ENCODE measurements at places on chromosomes 6 and 20.
A peak's percentile ranks its signal among the peaks of the same experiment; 100 is the strongest.

DNA sequence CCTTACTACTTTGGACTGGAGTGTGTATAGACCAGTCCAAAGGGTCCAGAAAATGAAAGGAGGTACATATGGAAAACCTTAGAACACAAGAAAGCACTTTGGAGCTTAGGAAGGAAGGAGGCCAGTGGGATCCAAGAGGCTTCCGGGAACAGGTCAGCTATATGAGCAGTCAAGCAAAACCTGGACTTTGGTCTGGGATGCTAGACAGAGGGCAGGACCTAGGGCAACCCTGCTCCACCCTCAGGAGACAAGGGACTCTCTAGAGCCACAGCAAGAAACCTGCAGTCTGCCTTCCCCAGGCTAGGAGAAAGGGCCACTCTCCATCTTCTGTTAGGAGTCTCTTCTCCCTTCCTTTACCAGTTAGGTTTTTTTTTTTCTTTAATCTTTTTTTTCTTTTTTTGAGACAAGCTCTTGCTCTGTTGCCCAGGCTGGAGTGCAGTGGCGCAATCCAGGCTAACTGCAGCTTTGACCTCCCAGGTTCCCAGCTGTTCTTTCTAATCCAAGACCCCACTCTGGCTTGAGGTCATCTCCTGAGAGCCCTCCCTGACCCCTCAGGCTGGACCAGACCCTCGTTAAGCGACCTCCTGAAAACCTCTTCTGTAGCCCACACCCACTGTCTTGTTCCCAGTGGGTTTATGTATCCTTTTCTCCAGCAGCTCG, 4.6 kb downstream of the KCNK5 start:
- DNase-seq, result no peak

GRCh38 chr6:26301638-26302037, 63.4 kb upstream of the BTN3A2 start:
- no peak for DNase-seq

GRCh38 chr20:6576726-6577125, 190.8 kb upstream of the BMP2 start:
- DNase-seq, result no peak

DNA sequence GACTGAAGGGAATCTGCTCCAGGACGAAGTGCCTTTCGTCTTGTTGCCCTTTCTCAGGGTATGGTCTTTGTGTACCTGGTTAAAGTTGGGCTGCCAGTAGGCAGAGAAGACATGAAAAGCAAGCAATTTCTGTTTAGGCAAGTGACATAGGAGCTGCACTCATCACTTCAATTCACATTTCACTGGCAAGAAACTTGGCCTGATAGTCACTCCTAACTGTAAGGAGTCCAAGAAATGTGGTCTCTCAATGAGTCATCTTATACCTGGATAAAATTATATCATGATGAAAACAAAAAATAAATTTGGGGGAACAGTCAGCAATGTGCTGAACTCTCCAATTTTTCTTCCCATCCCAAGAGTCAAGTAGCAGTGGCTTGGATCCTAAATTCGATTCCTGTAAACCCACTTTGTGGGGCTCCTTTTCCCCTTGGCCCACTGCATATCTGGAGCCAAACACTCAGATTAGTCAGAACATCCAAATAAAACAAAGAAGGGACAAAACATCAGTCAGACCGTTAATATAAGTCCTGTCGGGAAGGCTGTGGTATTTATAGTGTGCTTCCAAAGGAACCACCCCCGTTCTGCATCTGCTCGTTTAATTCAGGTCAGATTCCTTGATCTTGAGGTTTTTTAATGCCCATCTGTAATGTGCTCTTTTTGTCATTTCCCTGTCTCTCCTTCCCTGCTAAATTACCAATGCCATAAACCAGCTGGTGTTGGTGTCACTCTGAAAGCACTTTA, 5.0 kb upstream of the GABRR1 start:
- no peak for DNase-seq

- peak; percentile 78 for DNase-seq
These were observed 765 bp upstream of the NKAIN2 start for GRCh38 chr6:123802697-123803503.

DNA sequence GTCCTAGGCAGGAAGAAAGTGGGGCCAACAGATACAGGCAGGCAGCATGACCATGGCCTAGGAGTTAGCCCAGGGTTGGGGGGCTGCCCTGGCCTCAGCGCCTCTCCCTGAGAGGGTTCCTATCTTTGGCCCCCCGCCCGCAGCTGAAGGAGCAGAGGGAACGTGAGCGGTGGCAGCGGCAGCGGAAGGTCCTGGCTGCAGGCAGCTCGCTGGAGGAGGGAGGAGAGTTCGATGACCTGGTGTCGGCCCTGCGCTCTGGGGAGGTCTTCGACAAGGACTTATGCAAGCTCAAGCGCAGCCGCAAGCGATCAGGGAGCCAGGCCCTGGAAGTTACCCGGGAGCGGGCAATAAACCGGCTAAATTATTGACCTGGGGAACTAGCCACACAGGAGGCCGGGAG, 32.6 kb downstream of the MOCS1 start:
- no peak for DNase-seq

DNA sequence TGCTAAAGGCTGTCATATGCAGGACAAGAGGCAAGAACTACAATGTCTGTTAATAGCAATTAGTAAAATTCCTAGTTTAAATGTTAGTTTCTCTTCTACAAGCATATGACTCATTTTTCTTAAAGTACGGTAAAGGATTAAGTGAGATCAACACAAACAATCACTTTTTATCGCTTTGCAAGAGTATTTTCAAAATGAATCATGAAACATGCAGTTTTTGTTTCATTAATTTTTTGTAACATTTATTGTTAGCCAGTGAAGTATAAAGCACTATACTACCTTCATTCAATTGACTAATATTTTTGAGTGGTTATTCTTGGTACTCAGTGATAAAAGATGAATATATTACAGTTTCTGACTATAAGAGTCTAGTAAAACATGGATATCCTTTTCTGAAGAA, 138.6 kb downstream of the AHI1 start:
- DNase-seq, result no peak

DNA sequence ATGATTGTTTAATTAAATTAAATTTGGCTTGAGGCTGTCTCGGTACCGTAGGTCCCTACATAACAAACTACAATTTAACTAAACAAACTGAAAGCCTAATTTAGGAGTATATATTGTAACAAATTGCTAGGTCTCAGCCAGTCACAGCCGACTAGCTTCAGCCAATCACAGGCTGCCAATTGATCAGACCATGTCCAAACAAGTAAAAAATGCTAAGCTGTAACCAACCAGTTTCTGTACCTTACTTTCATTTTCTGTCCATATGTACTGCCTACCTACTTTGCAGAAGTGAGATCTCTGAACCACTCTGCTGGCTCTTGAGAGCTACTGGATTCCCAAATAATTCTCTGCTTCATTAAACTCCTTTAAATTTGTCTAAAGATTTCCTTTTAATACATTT, 648.0 kb upstream of the GJE1 start:
- no peak for DNase-seq

GRCh38 chr20:62624325-62624690, 18.0 kb upstream of the SLCO4A1 start:
- no peak for DNase-seq

DNA sequence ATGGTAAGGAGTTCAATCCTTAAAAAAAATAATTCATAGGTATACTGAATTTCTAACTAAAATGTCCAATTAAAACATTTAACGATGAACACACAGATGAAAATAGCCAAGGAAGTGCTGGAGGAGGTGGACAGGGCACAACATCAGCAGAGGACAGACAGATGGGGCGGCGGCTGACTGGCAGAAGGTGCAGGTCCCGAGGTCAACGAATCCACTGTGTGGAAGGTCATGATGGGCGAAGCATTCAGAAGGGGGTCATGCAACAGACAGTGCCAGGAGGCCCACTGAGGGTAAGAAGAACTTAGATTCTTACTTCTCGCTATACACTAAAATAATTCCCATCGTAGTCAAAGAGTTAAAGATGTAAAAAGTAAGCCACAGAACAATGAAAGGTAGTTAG, 34.2 kb upstream of the FRMD1 start:
- no peak for DNase-seq

- no peak for DNase-seq
These were observed 189.3 kb upstream of the SLC35B3 start for GRCh38 chr6:8624665-8625064.

DNA sequence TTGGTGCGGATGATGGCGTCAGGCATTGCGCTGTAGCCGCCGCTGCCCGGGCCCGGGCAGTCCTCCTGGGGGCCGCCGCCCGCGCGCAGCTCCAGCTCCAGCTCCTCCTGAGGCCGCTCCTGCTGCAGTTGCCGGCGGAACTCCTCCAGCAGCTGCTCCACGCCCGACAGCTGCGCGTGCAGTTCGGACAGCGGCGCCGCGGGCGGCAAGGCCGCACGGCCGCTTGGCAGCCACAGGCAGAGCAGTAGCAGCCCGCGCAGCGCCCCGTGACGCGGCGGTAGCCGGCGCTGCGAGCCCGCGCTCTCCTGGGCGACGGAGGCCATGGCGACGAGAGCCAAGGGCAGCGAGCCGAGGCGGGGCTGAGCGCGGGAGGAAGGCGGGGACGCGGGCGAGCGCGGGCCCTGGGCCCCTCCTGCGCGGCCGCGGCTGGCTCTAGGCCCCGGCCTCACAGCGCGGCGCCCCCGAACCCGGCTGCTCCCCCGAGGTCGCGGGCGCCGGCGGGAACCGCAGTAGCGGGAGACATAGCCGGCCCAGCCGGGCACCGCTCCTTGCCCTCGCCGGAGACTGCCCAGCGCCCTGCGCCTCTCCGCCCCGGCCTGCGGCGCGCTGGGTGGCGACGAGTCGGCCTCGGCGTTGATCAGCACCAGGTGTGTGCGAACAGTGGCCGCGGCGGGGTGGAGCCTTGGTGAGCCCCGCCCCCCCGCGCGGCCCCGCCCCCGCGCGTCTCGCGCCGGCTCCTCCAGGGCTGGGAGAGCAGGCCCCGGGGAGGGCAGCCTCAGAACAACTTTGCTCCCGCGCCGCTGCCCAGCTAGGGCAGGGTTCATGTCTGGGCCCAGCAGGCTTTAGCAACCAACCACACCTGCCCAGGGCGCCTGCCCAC, at the start of gene LRP11:
LRP11 (minus strand) TSS at position 662 of the 880 bp plus-strand sequence; CDS start at position 323, 339 bp downstream.
- DNase-seq, result peak; percentile 78

DNA sequence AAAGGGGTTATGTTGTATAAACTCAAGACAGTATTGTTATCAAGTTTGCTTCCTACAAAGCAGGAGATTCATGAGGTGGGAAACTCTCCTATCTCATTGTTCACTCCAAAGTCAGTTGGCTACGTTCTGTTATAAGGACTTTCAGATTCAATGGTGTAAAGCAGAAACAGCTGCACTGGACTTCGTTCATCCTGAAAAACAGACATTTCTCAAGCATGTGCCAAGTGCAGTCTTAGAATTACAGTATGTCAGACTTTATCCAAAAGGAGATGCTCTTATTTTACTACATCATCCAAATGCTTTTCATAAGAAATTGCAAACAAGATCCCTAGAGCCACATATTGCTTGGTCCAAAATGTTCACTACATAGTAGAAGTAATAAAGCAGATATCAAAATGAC, 14.9 kb downstream of the COL21A1 start:
- no peak for DNase-seq

- no peak for DNase-seq
These were observed 109.5 kb upstream of the RAB32 start for GRCh38 chr6:146433881-146434731.

DNA sequence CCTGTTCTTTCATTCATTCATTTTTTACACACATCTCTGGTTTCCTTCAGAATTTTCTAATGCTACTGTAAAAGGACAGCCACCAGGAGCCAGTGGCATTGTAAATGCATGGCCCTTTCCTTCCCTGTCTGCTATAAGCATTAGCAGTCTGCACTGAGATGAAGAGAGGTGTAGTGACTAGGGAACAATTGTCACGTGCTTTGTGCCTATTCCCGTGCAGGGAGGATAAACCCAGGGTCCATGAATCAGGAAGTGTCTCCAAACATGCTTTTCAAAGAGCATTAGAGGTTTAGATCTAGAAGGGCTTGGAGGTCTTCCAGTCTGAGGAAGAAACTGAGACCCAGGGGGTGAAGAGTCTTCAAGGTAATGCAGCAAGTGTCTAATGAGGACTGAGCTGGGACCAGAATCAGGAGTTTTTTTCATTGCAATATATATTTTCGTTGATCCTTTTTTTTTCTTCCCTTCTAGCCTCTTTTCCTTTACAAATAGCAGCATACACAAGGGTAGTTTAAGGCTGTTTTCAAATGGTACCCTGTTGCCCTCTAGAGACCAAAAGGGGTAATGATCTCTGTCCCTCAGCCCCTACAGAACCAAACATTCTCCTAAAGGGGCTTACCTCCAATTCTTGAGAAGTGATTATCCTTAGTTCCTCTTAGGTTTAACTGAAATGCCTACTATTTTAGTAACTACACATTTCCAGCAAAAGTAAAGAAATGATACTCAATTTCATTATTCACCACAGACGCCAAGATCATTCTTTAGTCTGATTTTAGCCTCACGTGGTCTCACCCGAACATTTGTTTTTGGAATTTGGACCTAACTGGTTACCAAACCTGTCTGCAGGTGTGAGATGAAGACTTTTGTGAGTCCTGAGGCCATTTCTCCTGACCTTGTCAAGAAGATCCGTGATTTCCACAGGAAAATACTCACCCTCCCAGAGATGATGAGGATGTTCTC, 6.6 kb downstream of the TRIM15 start:
- DNase-seq, result no peak

DNA sequence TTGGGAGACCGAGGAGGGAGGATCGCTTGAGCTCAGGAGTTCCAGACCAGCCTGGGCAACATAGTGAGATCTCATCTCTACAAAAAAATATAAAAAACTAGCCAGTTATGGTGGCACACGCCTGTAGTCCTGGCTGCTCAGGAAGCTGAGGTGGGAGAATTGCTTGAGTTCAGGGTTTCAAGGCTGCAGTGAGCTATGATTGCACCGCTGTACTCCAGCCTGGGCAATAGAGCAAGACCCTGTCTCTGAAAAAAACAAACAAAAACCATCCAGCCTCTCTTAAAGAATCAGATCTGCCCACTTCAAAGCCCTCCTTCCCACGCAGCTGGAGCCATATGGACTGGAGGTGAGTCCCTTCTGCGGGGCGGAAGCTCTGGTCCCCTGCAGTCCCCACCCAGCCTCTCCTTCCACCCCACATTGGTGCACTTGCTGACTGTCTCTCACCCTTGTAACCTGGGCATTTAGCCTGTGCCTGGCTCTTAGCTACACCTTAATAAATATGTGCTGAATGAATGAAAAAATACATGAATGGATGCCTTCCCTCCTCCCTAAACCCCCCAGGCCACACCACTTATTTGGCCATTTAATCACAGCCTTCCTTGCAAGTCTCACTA, 7.2 kb upstream of the PARD6B start:
- no peak for DNase-seq

DNA sequence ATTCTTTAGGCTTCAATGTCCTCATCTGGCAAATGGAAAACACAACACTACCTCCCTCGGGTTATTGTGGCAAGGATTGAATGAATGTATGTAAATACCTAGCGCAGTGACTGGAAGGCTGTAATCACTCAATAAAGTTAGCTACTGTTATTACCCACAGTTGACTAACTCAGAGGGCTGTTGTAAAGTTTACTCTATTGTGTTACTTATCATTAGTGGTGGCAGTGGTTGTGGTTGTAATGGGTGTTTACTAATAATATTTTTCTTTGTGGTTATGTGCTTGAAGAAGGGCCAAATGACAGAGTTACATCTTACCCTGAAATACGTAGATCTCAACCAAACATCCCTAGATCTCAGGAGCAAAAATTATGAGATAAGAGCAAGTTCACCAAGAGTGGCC, 42.0 kb upstream of the PXDC1 start:
- DNase-seq, result no peak

GRCh38 chr20:60095456-60095855, 137.2 kb downstream of the CDH26 start:
- no peak for DNase-seq
